ENCODE measurements at places on chromosomes 3 and 15.

- DNase-seq = no peak
These were observed 6.6 kb downstream of the TIPARP start for GRCh38 chr3:156681002-156681401.

DNA sequence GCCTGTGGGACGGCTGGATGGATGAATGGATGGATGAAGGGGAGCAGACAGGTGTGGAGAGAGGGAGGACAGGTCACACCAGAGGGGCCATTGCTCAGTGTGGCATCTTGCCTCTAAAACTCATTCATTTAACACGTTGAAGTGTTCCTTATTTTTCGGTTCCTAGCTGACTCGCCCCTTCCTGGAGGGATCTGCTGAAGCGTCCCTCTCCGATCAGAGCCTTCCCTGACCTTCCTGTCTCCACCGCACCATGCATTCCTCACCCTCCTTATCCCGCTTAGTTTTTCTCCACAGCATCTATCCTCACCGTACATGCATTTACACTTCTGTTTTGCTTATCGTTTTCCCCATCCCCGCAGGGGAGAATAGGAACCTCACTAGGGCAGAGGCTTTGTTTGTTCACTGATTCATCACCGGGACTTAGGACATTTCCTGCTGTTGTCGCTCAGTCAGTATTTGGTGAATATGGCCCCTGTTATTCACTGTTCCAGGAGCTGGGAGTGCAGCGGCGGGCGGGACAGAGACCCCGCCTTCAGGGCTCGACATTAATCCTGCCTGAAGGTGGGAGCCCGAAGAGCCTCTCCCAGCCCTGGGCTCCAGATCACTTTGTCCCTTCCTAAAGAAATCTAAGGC is 32.0 kb downstream of the FOXL2 start:
- no peak for DNase-seq

DNA sequence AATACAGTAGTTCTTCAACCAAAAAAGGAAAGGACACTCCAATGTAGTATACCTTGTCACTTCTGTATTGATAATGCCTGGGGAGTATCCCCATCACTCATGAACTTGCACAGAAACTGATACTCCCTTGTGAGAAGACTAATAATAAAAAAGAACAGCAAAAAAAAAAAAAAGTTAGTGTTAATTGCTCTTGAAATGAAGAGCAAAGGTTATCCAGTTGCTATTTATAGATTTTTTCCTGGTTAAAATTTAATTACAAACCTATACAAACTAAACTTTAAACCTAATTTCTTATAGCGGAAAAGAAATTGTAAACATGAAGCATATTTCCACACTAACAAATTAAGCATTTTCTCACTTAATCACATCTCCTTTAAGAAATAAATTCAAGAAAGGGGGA is 6.7 kb downstream of the PLOD2 start:
- DNase-seq = no peak

- DNase-seq = no peak
These were observed 44.3 kb downstream of the PDIA5 start for GRCh38 chr3:123110976-123111615.

- no peak for DNase-seq
These were observed 165.2 kb downstream of the SLCO3A1 start for GRCh38 chr15:92018535-92019239.

GRCh38 chr3:37912052-37912733 is 50.5 kb downstream of the CTDSPL start:
- no peak for DNase-seq

- DNase-seq = no peak
These were observed 275.9 kb upstream of the TBL1XR1 start for GRCh38 chr3:177473184-177473583.

DNA sequence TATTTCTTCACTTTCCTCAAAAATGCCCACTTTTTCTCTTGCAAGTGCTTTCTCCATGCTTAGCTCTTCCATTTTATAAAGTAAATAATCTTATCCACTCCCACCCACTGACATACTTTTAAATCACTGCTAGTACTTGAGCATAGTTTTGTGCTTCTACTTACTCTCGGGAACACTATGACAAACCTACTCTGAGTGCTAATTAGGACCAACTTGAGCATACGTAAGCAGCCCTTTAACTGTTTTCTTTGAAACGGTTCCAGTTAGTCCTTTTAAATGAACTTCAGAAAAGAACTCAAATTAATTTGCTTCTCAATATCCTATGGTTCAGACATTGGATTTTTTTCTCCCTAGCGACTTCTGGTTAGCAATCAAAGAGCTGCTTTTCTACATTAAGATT is 280.0 kb upstream of the SOX2 start:
- DNase-seq = no peak

GRCh38 chr3:16307832-16308531 is 43.0 kb downstream of the OXNAD1 start:
- DNase-seq = no peak

- no peak for DNase-seq
These were observed 235.4 kb downstream of the XXYLT1 start for GRCh38 chr3:195035345-195036202.

DNA sequence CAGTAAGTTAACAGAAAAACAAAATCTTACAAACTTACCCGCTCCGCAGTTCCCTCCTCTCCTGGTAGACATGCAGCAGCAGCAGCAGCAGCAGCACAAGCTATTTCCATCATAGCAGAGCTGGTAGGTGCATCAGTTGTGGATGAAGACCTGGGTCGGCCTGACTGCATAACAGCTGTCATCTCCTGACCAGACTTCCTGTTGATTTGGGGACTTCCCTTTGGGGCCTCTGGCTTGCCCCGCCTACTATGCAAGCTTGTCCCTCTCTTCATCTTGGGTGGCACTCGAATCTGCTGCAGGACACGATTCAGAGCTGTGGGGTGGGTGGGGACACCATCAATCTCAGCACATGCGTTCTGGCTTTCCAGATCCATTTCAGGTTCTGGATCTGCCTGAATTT is 65.7 kb downstream of the TMCC1 start:
- no peak for DNase-seq

DNA sequence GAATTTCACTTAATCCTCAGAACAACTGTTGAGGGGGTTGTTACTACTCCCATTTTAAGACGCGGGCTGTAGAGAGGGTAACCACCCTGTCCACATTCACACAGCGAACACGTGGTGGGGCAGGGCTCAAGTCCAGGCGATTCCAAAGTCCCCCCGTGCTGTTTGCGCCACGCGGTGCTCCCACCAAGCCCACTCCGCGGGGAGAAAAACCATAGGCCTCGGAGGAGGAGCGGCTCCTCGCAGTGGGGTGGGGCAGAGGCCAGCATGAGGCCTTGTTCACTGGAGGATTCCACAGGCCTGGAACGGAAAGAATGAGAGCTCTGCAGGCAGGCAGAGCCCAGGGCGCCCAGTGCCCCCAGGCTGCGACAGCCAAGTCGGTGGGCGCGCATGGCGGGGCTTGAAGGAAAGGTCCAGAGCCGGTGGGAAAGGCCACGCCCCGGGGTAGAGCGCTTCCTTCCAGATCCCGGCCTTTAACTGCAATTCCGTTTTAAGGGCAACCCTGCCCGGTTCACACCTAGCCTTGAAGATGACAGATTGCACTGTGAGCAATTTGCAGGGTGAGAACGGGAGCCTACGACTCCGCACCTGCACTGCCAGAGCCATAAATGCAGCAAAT is 161.8 kb upstream of the TBL1XR1 start:
- no peak for DNase-seq

- DNase-seq = no peak
These were observed 75.4 kb downstream of the CDIN1 start for GRCh38 chr15:36654866-36655265.

DNA sequence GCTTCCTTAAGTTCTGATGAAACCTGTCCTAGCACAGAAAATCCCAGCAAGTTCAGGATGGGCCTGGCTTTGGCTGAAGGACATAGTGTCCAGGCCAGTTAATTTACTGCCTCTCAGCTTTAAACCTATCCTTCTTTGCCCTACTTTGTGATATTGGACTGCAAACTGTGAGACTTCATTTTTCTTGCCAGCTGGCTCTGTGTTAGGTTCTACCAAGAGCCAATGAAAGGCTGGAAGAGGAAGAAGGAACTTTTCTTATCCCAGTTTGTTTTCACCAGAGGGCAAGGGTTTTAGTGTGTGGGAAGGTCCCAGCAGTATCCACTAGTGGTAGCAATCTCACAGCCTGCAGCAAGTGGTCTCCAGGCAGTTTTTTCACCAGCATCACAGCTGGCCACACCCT is 18.2 kb downstream of the DCUN1D1 start:
- DNase-seq = no peak

DNA sequence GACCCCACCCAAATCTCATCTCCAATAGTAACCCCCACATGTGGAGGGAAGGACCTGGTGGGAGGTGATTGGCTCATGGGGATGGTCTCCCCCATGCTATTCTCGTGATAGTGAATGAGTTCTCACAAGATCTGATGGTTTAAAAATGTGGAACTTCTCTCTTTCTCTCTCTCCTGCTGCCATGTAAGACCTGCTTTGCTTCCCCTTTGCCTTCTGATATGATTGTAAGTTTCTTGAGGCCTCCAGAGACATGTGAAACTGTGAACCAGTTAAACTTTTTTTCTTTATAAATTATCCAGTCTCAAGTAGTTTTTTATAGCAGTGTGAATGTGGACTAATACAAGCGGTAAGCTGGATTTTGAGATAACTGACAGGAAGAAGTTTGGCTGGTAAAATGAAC is 60.3 kb upstream of the MBNL1 start:
- DNase-seq = no peak

DNA sequence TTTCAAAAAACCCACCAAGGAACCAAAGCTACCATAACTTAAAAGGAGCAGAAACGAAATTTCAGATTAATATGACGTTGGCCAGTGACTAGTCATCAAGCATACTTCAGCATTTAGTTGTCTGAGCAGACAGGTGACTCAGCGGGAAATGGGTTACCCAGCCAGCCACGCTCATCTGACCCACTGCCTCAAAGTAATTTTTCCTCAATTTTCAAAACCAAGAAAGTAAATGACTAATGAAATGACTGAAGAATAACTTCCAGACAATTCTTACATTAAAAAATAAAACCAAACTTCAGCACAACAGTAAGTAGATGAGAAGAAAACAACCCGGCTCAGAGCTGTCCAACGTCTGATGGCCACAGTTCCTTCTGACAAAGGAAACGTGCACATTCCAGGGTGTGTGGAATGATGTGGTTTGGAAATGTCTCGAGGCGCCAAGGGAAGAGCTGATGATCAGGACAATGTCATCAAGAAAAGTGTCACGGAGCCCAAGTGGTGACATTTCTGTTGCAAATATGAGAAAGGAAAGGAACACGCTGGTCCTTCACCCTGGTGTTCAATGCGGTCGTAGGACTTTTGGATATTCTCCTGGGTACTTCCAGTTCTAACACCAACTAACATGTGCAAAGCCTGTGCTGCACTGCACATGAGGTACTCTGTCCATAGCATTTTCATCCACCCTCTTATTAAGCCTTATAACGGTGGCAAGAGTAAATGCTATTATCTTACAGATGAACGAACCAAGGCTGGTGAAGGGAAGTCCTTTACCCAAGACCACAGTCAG is 79.1 kb downstream of the FOXP1 start:
- no peak for DNase-seq

GRCh38 chr15:65743637-65744252 is 48.3 kb downstream of the DENND4A start:
- DNase-seq = no peak

Data from activated CD8-positive, alpha-beta memory T cell treated with anti-CD3 and anti-CD28 coated beads for 1 hour (primary cell).